COR-L47 (cell line): ENCODE measurements at places on chromosomes 5 and 9.

- DNase-seq = no peak
Measured at GRCh38 chr9:129557192-129558036, 63.5 kb downstream of the C9orf50 start.

GRCh38 chr5:169044962-169045361 lies 256.0 kb downstream of the SLIT3 start:
- DNase-seq = no peak

- DNase-seq = no peak
Measured at GRCh38 chr9:21481470-21482056, 550 bp downstream of the IFNE start.

DNA sequence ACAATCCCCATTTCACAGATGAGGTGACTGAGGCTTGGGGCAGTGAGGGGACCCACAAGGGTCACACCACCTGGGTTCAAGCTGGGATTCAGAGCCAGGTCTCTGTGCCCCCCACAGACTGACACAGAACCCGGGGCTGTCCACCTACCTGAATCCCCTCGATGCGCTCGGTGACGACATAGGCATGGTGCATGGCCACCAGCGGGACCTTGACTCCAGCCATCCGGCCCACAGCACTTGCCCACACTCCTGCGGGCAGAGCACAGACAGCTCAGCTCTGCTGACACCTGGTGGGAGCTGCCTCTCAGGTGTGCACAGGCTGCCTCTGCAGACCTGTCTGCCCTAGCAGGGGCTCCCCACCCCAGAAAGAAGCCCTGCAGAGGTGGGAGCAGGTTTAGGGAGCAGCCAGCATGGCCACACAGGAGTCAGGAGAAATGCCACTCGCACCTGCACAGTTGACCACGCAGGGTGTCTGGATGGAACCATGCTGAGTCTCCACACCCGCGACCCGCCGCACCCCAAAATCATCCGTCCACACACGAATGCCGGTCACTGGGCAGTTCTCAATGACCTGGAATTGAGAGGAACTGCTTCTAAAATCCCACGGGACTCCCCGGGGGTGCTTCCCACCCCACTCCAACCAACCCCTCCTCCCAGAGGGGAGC lies 8.4 kb downstream of the SARDH start:
- no peak for DNase-seq

- no peak for DNase-seq
Measured at GRCh38 chr5:137502632-137503031, 3.5 kb upstream of the SPOCK1 start.

DNA sequence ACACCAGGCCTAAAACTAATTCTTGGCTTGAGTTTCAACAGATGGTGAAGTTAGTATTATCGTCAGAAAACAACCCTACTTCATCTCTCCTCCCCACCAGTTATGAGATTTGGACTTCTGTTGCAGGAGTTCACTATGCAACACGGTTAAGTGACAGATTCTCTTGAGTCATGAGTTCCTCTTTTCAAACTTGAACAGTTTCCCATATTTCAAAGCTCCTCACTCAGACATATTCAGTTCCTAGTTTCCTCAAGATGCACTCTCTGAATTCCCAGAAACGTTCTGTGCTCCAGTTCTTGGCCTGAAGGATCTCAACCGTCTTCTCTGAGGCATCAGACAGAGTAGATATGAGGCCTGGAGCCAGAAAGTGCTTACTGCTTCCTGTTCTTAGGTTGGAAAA lies 7.3 kb upstream of the PTGER4 start:
- no peak for DNase-seq

- no peak for DNase-seq
Measured at GRCh38 chr5:134626369-134627014, 6.1 kb downstream of the SAR1B start.

DNA sequence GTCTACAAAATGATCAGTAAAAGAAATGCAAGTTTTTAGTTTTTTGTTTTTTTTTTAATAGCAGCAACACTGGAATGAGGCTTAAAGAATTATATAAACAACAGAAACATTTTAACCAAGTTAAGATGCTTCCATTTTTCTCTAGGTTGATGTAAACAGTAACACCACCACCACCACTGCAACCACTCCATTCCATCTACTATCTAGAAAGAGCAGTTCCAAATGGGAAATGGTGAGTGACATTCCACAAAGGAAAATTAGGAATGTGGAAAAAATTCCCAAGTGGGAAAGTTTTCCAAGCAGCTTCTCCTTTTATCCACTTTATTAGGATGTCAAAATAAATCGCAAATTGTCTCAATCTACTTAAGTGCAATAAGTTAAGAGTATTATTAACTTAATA lies 32.6 kb downstream of the SLC38A9 start:
- no peak for DNase-seq

DNA sequence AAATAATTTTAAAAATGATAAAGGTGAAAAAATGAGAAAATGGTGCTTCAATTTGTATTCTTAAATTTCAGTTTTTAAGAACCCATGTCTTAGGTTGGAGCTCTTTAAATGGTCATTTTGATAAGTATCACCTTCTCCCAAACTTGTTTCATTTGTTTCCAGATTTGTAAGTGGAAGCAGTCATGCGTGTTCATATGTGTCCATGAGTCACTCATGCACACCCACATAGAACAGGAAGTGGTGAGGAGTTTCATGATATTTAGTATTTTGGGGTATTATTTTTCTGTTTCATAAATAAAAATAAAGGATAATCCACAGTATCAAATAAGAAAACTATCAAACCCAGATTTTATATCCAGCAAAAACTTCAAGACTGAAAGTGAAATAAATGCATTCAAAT lies 570.4 kb upstream of the ST8SIA4 start:
- no peak for DNase-seq

- no peak for DNase-seq
Measured at GRCh38 chr9:95435074-95435728, 81.6 kb downstream of the PTCH1 start.

GRCh38 chr5:166961028-166961427 lies 1330.4 kb upstream of the WWC1 start:
- no peak for DNase-seq
